Kidney (tissue), 22 donors: ENCODE measurements at places on chromosomes 16 and 17.

DNA sequence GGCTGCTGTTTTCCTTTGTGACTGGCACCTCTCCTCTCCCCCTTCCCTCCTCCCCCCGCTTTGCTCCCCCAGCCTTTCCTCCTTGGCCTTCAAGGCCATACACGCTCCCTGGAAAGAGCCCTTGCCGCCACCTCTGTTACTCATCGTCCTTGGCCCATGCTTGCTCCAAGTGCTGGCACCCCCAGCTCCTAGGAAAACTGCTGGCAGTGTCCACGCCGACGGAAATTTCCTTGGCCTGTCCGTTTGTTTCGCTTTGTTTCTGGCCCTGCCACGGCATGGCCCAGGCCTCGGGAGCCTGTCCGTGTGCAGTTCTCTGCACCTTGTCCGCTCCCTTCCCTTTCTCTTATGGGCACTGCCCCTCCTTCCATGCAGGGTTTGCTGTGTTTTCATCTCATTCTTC lies 18.0 kb downstream of the CA5A start:
- no peaks in the 10 kb centered on the region for H3K27me3 ChIP-seq
- no peaks in the 10 kb centered on the region for H3K36me3 ChIP-seq
- H3K4me1 ChIP-seq = no peaks in the 10 kb centered on the region
- no peak overlapping the region for H3K4me3 ChIP-seq
- no peak for DNase-seq

GRCh38 chr17:79018370-79018695 lies 5.6 kb upstream of the C1QTNF1 start:
- DNase-seq = no peak
- no peaks in the 10 kb centered on the region for H3K27me3 ChIP-seq
- no peak overlapping the region for H3K27ac ChIP-seq
- H3K4me3 ChIP-seq = no peak overlapping the region

DNA sequence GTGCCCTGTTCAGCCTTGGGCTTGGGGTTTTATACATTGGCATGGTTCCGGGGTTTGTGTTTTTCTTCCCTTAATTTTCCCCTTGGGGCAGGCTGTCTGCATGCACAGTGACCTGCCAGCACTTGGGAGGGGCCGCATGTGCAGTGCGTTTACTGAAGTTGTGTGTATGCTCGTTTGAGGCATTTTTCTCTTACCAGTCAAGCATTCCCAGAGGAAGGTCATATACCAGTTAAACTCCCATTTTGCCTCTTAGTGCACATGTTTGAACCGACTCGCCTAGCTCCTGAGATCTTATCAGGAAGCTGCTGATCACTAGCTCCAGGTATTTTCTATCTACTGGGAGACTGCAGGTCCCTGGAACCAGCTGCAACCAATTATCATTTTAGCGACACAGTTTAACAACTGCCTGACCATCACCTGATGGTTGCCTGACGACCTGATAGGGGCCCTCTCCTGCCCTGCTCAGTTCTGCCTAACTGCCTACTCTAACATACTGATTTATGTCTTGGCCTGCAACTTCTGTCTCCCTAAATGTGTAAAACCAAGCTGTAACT lies 51.4 kb downstream of the MFSD11 start:
- no peaks in the 10 kb centered on the region for H3K4me1 ChIP-seq
- no peak for DNase-seq

- no peak overlapping the region for H3K4me3 ChIP-seq
- H3K27me3 ChIP-seq = no peaks in the 10 kb centered on the region
- no peak for DNase-seq
- H3K4me1 ChIP-seq = no peaks in the 10 kb centered on the region
Observed at GRCh38 chr17:37276475-37276874, 99.3 kb upstream of the C17orf78 start.

- peaks cover 6% of the 10 kb centered on the region for H3K4me1 ChIP-seq
- H3K27ac ChIP-seq = peak overlapping the region; percentile 65
- no peak for DNase-seq
- H3K4me3 ChIP-seq = peak overlapping the region; percentile 29
Observed at GRCh38 chr17:7405350-7406234, 1.7 kb upstream of the TMEM256 start.

GRCh38 chr16:85369741-85370528 lies 243.2 kb upstream of the GSE1 start:
- DNase-seq = no peak
- H3K27me3 ChIP-seq = no peaks in the 10 kb centered on the region
- no peaks in the 10 kb centered on the region for H3K4me1 ChIP-seq
- H3K4me3 ChIP-seq = no peak overlapping the region

- H3K4me1 ChIP-seq = no peaks in the 10 kb centered on the region
- no peak overlapping the region for H3K27ac ChIP-seq
- no peak overlapping the region for H3K4me3 ChIP-seq
- H3K36me3 ChIP-seq = no peaks in the 10 kb centered on the region
- no peaks in the 10 kb centered on the region for H3K27me3 ChIP-seq
Observed at GRCh38 chr16:64092271-64092670, 1029.6 kb downstream of the CDH11 start.

GRCh38 chr16:88785106-88785924 lies at the start of gene PIEZO1:
TSS of gene PIEZO1 (minus strand) at chr16:88785220. CDS start at chr16:88784964, 256 bp downstream.
- H3K27me3 ChIP-seq = no peaks in the 10 kb centered on the region
- H3K27ac ChIP-seq = peak within 1 kb of the TSS; percentile 89
- no peaks in the 10 kb centered on the region for H3K36me3 ChIP-seq
- H3K4me3 ChIP-seq = peak within 1 kb of the TSS; percentile 34

- no peaks in the 10 kb centered on the region for H3K36me3 ChIP-seq
- peak overlapping the region; percentile 46 for H3K27ac ChIP-seq
- H3K4me1 ChIP-seq = peaks cover 20% of the 10 kb centered on the region
- DNase-seq = no peak
- H3K27me3 ChIP-seq = no peaks in the 10 kb centered on the region
Observed at GRCh38 chr17:59328601-59329000, 2.9 kb upstream of the YPEL2 start.
